ENCODE measurements at places on chromosomes 7 and 10.

GRCh38 chr7:99713995-99714570 lies 20.9 kb downstream of the CYP3A7 start:
- DNase-seq: no peak

- no peak for DNase-seq
These were observed 26.2 kb upstream of the EBLN1 start for GRCh38 chr10:22244001-22244400.

DNA sequence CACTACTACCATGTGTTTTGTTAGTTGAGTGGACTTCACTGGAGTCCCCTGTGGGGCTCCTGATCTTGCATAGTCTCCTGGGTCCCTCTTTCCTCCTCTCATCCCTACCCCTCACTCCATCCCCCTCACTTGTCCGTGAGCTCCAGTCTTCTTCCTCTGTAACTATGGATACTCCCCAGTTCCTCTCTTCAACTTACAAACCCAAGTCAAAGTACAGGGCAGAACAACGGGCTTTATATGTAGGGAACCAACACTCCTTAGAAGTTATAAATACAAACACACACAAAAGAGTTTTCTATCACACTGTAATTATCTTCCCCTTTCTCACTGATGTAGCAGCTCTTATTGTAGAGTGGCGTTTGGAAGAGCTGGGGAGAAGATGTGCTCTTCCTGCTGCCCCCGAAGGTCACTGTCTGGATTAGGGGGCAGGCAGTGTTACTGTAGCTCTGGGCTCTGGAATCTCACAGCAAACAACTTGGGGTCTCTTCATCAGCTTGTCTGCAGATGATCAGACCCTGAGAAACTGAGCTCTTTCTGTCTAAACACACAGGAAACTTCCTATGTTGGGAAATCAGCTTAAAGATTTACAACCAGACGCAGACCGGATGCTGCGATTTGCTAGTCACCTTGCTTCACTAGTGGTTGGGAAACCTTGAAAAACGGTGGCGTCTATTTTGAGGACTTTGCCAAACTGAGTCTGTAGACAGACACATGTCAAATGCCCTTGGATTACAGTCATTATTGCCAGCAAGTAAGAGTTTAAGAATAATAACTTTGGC lies 13.6 kb downstream of the SNX10 start:
- no peak for DNase-seq

DNA sequence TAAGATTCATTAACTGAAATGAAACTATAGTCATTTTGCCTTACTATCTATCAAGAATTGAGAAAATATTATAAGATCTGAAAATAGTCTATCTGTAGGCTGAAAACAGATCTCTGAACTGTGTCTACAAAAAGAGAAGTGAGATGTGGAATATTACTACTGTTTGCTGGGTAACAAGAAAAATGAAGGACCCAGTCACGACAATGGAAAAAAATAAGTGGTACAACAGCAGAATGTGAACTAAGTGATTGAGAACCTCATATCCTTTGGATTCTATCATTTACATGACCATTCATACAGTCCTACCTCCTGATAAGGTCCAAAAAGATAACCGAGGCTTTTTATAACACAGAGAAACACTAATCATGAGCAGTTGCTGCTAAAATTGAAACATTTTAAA lies 94.3 kb downstream of the UBE2H start:
- no peak for DNase-seq

- peak; percentile 61 for DNase-seq
These were observed 580 bp downstream of the EEPD1 start for GRCh38 chr7:36153571-36154097.

GRCh38 chr7:53984776-53985175 lies 557.4 kb upstream of the VSTM2A start:
- no peak for DNase-seq

DNA sequence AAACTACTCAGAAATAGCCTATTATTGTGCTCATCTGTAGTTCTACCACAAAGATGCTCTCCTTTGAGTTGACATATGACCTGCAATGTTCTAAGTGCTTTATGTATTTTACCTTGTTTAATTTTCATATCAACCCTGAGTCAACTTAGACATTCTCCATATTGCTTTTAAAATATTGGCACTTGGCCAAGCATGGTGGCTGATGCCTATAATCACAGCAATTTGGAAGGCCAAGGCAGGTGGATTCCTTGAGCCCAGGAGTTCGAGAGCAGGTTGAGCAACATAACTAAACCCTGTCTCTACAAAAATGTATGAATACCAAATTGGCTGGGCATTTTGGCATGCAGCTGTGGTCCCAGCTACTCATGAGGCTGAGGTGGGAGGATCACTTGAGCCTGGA lies 50.6 kb downstream of the PRKG1 start:
- no peak for DNase-seq

- peak; percentile 26 for DNase-seq
These were observed 109.4 kb upstream of the ZMIZ1 start for GRCh38 chr10:78959217-78959923.

DNA sequence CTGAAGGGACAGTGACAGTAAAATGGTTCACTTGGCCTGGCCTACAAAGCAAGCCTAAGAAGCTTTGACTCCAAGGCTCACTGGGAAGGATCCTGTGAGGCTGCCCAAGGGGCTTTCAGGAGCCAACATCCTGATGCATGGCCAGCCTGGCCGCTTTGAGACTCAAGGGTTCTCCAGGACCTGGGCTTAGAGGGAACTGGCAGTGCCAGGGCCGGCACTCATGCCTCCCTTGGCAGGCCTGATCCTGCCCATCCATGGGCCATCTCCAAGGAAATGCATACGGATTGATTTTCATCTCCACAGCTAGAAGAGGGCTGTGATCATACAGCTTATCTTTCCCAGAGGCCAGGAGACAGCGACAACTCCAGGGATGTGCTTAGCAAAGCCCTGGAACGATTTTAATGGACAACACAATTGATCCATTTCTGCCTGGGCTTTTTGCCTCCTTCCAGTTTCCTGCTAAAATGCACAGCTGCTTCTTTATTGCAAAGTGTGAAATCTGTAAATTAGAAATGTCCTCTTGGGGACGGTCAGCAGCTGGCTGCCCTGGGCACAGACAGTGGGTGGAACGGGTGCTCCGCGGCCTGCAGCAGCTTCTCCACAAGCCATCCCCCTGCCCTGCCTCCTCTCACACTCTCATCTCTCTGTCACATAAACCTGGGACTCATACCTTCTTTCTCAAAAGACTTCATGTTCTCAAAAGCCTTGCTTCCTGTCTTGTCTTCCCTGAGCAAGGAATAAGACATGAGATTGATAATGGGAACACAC lies 288.5 kb downstream of the GRID1 start:
- DNase-seq: no peak

DNA sequence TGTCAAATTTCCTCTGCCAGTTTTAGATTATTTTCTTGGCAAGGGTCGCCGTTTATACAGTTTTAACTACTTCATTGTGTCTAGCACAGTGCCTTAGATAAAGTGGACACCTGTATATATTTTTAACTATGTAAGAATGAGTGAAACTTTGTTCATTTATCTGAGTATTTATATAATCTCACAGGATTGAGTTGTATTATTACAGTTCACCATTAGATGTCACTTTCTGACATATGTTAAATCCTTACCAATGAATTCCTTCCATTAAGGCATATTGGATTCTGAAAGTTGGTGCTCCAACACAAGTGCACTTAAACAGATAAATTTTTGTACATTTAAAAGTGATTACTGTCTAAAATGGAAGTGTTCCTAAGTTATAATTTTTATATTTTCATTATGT lies 43.0 kb downstream of the ZMYND11 start:
- DNase-seq: no peak

DNA sequence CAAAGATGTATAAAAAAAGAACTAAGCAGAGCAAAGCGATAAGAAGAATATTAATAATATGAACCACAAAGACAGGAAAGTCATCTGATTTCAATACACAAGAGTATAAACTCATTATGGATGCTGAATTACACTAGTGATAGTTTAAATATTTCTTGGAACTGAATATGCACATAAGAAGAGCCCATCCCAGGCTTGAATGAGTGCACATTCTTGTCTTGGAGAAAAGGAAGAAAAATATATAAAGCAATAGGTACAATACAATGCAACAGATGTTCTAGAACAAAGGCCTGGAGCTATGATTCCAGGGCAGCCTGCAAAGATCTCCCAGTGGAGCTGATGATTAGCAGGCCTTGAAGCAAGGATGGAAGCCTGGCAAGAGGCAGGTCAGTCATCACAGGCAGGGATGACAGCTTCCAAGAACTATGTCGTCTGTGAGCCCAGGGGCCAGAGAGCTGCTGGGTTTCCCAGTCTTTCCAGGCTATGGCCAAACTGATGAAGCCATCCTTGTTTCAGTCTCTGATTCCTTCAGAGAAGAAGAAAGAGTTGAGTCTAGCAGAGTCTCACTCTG lies 277.6 kb downstream of the KCNMA1 start:
- no peak for DNase-seq

DNA sequence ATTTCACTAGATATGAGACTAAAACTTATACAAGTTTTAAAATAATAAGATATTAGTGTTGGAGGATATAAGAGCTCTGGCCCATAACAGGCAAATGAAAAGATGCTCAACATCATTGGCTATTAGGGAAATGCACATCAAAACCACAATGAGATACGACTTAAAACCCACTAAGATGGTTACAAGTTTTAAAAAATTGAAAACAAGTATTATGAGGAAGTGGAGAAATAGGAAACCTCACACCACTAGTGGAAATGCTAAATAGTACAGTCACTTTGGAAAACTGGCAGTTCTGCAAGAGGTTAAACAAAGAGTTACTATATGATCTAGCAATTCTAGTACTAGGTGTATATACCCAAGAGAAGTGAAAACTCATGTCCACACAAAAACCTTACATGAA lies 17.2 kb downstream of the PANK1 start:
- no peak for DNase-seq

DNA sequence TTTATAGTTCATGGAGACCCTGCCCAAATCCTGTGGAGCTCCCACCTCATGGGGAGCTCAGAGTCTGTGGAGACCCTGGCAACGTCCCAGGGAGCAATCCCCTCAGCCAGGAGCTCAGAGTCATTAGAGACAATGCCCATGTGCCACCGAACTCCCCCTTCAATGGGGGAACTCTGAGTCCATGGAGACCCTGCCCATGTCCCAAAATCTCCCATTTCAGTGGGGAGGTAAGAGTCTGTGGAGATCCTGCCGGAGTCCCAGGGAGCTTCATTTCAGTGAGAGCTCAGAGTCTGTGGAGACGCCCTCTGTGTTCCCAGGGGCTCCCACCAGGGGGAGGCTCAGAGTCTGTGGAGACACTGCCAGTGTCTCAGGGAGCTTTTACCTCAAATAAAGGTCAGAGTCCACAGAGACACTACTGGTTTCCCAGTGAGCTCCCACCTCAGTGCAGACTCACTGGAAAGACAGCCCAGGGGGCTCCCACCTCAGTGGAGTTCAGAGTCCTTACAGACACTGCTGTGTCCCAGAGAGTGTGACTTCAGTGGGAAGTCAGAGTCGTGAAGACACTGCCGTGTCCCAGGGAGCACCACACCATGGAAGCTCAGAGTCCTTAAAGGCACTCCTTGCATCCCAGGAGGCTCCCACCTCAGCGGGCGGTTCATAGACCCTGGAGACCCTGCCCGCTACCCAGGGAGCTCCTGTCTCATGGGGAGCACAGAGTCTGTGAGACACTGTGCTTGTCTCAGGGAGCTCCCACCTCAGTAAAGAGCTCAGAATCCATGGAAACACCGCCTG lies 5.0 kb downstream of the MYO1G start:
- DNase-seq: no peak

DNA sequence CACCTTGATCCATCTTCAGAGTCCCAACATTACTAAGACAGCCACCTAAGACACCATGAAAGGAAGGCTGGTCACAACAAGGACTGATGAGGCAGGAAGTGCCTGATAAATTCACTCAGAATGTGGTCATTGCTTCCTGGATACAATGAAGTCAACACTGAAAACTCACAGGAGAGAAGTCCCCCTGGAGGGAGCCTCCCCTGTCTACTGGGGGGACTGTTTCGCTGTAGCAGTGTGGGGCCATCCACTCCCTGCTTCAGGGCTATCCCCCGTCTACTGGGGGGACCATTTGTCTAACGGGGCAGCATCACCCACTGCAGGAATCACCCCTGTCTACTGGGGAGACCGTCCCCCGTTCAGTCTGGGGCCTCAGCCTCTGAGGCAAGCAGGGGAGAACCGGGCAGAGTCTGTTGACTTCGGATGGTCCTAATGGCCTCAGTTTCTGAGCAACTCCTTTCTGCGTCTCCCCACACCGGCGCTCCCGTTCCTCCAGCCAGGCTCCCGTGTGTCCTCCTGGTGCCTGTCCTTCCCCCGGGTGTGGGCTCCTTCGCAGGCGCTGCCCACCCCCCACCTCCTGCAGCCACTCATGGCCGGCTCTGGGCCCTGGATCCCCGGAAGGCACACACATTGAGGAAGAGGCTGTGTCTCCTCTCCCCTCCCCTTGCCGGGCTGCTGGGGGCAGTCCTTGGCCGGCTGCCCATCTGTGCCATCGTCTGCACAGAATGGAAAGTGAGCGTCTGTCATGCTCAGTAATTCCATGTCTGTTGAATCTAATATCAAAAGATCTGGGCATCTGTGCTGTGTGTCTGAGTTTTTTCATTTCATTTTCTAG lies 59.9 kb upstream of the DNAJB6 start:
- DNase-seq: no peak

GRCh38 chr7:106613848-106614560 lies 47.0 kb downstream of the CCDC71L start:
- DNase-seq: no peak

GRCh38 chr7:91248996-91249395 lies 15.2 kb upstream of the FZD1 start:
- DNase-seq: no peak

GRCh38 chr10:129199826-129200225 lies 267.2 kb upstream of the MGMT start:
- DNase-seq: no peak

- no peak for DNase-seq
These were observed 107.2 kb upstream of the TRIM24 start for GRCh38 chr7:138352570-138353461.

- no peak for DNase-seq
These were observed 307.3 kb downstream of the CRPPA start for GRCh38 chr7:16114071-16114470.

DNA sequence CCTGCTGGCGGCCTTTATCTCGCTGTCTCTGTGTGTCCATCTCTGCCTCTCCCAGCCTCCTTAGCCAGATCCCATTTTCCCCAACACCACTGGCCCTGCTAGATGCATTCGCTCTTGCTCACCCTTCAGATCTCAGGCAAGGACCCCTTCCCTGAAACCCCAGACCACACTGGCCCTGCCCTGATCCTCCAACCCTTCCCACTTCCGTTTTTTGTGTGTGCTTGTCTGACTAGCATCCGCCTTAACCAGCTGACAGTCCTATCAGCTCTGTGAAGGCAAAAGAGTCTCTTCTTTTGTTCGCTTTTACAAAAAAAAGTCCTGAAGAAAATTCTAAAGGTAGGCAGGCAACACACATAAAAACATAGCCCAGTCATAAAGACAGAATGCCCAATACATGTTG lies 28.7 kb downstream of the CHST15 start:
- no peak for DNase-seq

DNA sequence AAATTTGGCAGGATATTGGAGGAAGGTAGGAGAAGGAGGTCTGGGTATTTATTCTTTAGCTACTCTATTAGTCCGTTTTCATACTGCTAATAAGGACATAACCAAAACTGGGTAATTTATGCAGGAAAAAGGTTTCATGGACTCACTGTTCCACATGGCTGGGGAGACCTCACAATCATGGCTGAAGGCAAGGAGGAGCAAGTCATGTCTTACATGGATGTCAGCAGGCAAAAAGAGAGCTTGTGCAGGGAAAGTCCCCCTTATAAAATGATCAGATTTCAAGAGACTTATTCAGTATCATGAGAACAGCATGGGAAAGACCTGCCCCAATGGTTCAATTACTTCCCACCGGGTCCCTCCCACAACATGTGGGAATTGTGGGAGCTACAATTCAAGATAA lies 1.9 kb upstream of the INMT start:
- no peak for DNase-seq
